ENCODE measurements at places on chromosomes 3 and 15. TPM values are rescaled to one million over a fixed set of nuclear protein-coding genes. Genes with fewer than 3 reads are reported as not detected.
A peak's percentile ranks its signal among the peaks of the same experiment; 100 is the strongest.

DNA sequence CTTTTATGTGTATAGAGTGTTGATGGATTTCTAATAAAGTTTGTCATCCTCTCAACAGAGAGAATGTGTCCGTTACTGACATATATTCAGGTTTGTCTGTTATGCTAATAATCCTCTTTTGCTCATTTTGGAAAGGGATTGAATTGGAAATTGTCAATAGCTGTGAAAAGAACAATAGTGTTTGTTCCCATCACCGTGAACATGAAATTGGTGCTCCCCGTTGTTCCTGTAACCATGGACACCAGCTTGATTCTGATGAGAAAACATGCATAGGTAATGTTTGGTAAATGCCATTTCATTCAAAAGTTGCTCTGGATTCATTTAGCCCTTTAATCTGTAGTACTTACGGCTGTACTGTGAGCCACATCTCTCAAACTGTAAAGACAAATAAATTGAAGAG, 707.0 kb upstream of the GOLIM4 start:
- no peak overlapping the region for H3K27ac ChIP-seq
- H3K4me1 ChIP-seq: no peaks in the 10 kb centered on the region
- DNase-seq: no peak
- no peaks in the 10 kb centered on the region for H3K27me3 ChIP-seq
- H3K36me3 ChIP-seq: no peaks in the 10 kb centered on the region

The ACKR2 gene
- 1.1 TPM for total RNA-seq

DNA sequence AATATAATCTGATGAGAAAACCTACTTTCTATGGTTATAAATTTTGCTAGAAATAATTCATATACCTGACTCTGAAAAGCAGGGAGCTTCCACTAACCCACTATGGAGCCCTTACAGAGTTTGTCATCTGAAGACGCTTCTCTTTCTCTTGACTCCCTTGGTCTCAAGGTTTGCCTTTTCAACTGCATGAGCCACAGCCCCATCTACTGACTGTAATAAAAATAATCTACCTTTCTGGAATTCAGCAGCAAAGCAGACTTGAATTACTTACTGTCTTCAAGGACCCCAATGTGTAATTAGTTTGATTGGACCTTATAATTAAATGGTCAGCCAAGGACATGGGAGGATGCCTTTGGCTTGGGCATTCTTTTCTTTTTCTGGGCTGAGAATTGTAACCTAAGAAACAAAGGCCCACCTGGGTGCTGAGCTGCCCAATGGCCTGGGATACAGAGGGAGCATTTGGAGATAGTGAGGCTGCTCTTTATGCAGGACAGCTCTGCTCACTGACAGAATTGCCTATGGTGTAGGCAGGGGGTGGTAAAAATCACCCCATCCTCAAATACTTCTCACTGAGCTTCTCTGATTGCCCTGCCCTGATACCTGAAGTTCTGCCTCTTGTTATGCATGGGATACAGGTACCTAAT, 178.6 kb upstream of the TRIM42 start:
- DNase-seq: peak; percentile 12
- no peaks in the 10 kb centered on the region for H3K36me3 ChIP-seq
- no peak overlapping the region for H3K27ac ChIP-seq
- H3K4me1 ChIP-seq: no peaks in the 10 kb centered on the region
- no peaks in the 10 kb centered on the region for H3K27me3 ChIP-seq

DNA sequence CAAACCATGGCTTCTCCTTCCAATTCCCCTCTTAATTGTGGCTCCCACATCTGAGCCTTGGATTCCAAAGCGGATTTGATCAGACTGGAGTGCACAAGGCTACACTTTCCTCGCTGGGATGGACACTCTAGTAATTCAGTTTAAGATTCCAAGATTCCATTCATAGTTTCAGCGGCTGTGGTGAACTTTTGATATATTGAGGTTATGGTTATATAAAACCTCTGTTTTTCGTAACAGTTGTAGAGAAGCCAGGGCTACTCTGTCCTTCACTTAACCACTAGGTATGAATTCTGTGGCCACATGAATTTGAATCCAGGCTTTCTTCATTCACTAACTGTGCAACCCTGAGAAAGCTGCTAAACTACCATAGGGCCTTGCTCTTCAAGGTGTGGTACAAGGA, 67.9 kb upstream of the KY start:
- H3K4me3 ChIP-seq: no peak overlapping the region
- H3K27me3 ChIP-seq: no peaks in the 10 kb centered on the region
- no peaks in the 10 kb centered on the region for H3K4me1 ChIP-seq
- DNase-seq: no peak

The ROBO1 gene
- 71.0 TPM for total RNA-seq

- no peak overlapping the region for H3K4me3 ChIP-seq
- H3K27ac ChIP-seq: no peak overlapping the region
- H3K27me3 ChIP-seq: no peaks in the 10 kb centered on the region
- no peak for DNase-seq
Observed at GRCh38 chr15:39963786-39964185, 29.9 kb downstream of the EIF2AK4 start.

DNA sequence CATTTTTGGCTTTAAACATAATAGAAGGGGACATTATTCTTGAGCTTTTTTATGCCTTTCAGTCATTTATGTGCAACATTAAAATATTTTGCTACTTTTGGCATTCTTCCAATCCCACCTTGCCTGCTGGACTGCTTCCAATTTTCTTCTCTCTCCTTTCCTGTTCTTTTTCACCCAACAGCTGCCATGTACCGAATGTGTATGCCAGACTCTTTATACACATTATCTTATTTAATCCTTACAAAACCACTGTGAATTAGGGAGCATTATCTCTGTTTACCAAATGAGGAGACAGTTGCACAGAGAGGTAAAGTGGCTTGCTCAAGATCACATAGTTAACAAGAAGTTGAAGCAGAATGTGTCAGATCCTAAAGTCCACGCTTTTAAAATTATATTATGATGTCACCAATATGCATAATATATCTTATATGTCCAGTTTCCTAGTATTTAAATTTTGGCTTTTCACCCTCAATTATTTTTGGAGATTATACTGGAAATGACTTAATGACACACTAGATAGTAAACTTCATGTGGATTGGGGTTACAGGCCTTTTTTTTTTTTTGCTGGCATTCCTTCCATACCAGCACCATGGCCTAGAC, 231.5 kb downstream of the THRB start:
- H3K27ac ChIP-seq: no peak overlapping the region
- DNase-seq: no peak
- H3K4me1 ChIP-seq: peaks cover 5% of the 10 kb centered on the region
- H3K27me3 ChIP-seq: no peaks in the 10 kb centered on the region
- H3K4me3 ChIP-seq: no peak overlapping the region

DNA sequence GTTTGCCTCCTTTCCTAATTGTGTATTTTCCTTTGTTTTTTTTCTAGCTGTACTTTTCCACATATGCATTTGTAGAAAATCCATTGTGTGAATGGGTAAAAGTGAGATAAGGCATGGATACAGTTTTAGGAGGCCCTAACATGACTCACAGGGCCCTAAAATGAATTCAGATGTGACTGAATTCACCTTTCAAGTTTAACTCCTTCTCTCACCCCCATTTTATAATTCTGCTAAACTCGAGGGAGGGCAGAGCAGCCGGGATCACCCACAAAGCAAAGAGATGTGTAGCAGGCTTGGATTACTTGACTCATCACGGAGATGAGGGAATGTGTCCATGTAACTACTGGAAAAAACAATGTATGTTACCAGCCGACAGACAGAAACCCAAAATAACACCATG, 59.9 kb downstream of the FOXP1 start:
- H3K27ac ChIP-seq: no peak overlapping the region
- H3K4me3 ChIP-seq: no peak overlapping the region
- peaks cover 2% of the 10 kb centered on the region for H3K36me3 ChIP-seq
- peaks cover 4% of the 10 kb centered on the region for H3K4me1 ChIP-seq
- DNase-seq: no peak

DNA sequence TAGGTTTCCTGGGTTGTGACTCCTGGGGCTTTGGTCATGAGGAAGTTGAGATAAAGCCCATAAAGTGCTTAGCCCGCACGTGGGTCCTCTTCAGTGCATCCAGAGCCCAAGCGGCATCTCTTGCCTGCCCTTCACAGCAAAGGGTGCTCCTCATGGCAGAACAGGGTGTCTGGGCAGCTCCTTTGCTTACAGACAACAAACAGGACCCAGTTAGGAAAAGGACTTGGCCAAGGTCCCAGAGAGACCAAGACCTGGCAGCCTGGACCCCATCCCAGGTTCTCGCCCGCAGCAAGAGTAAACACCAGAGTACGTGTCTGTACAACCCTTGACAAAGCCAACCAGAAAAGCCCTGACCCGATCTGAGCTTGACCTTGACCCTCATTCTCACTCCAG, 27.0 kb downstream of the ALS2CL start:
- DNase-seq: no peak
- H3K4me1 ChIP-seq: no peaks in the 10 kb centered on the region
- no peaks in the 10 kb centered on the region for H3K36me3 ChIP-seq
- H3K27ac ChIP-seq: no peak overlapping the region

DNA sequence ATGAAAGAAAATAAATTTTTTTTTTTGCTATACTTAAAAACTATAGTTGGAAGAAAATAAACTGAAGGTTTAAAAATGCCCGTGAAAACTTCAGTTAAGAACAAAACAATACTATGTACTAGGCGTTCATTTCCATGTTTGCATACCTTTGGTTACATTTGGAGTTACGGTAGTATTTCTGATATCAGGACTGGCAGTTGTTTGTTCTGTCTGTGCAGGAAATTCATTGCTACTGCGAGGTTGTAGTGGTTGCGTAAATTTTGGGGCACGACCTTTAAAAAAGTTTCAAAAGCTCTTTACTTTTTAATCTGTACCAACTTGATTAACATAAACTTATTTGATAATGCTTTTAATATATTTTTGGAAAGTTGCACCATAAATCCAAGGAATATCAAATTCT, 47.9 kb downstream of the ST3GAL6 start:
- peak; percentile 68 for DNase-seq
- H3K27ac ChIP-seq: peak overlapping the region; percentile 4
- no peak overlapping the region for H3K4me3 ChIP-seq
- H3K36me3 ChIP-seq: peaks cover 39% of the 10 kb centered on the region
- peaks cover 26% of the 10 kb centered on the region for H3K4me1 ChIP-seq

The REC114 gene
- not detected for total RNA-seq

DNA sequence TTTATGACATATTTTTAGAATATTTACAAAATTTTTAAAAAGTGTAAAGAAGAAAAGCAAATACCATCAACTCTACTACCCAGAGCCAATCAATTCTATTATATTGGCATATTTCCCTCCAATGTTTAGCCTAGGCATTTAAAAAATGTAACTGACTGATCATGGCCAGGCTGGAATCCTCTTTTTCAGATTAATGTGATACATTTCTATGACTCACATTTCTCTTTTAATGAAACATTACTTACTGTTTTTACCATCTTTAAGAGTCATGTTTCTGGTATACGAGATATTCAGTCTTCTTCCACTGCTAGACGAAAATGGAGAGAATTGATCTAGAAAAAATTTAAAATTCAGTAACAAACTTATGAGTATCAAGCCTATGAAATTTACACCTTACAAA, 53.4 kb upstream of the DCUN1D1 start:
- no peak overlapping the region for H3K4me3 ChIP-seq
- H3K27ac ChIP-seq: no peak overlapping the region
- no peaks in the 10 kb centered on the region for H3K4me1 ChIP-seq
- no peaks in the 10 kb centered on the region for H3K27me3 ChIP-seq
- DNase-seq: no peak
- H3K36me3 ChIP-seq: peaks cover 47% of the 10 kb centered on the region

DNA sequence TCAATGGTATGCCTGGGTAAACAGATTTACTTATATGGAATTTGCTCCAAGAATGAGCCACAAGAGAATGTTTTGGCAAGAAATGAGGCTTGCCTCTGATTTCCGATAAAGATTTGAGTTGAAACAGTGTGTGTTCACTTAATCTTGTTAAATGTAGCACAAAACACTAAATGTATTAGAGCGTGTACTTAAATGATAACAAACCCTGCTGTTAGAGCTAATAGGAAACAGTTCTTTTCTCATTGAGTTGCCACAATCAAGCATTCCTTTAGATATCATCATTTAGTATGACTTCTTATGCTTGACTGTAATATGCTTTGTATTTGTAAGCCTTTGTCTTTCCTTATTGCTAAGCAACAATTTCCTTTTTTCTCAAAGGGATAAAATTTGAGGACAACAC, 353.6 kb upstream of the ZNF717 start:
- no peak overlapping the region for H3K4me3 ChIP-seq
- H3K27ac ChIP-seq: no peak overlapping the region
- H3K27me3 ChIP-seq: no peaks in the 10 kb centered on the region
- H3K4me1 ChIP-seq: no peaks in the 10 kb centered on the region
- DNase-seq: no peak

The NPAP1 gene
- not detected for total RNA-seq

DNA sequence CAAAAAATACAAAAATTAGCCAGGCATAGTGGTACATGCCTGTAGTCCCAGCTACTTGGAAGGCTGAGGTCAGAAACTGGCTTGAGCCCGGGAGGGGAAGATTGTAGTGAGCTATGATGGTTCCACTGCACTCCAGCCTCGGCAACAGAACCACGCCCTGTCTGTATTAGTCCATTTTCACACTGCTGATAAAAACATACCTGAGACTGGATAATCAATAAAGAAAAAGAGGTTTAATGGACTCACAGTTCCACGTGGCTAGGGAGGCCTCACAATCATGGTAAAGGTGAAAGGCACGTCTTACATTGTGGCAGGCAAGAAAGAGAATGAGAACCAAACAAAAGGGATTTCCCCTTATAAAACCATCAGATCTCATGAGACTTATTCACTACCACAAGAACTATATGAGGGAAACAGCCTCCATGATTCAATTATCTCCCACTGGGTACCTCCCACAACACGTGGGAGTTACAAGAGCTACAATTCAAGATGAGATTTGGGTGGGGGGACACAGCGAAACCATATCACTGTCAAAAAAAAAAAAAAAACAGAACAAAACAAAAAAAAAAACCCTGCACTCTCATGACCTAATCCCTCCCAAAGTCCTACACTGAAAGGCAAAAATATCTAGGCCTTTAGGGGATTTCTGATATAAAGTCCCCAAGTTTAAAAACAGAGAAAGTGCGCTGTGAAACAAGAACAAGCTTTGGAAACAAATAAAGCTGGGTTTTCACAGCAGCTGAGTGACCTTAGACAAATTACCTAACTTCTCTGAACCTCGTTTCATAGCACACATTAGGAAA, 224.7 kb downstream of the IGSF11 start:
- no peak overlapping the region for H3K4me3 ChIP-seq
- no peak for DNase-seq
- no peak overlapping the region for H3K27ac ChIP-seq

DNA sequence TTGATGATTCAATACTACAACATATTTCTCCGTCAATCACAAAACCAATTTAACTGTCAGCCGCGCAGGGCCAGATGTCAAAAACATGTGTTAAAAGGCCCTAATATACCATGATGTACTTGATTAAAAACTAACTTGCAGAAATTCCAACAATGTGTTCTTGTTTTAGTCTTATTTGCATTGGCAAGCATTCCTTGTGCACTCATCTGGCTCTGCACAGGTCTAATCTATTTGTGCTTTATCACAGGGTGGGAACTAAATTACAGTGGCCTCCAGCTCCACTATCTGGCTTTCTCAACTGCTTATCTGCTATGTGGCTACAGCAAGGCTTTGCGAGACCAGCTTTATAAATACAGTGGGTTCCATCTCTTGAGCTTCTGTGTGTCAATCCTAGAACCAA, 455.5 kb downstream of the ERC2 start:
- H3K27ac ChIP-seq: no peak overlapping the region
- no peaks in the 10 kb centered on the region for H3K4me1 ChIP-seq
- DNase-seq: no peak
- no peaks in the 10 kb centered on the region for H3K36me3 ChIP-seq
- no peak overlapping the region for H3K4me3 ChIP-seq
- H3K27me3 ChIP-seq: no peaks in the 10 kb centered on the region

The MGLL gene
- total RNA-seq: not detected
